Stimulated activated CD4-positive, alpha-beta T cell treated with anti-CD3 and anti-CD28 coated beads, TNF-alpha, amount 100 ng/mL, for 1 hour (primary cell): ENCODE measurements at places on chromosomes 2 and 18.

DNA sequence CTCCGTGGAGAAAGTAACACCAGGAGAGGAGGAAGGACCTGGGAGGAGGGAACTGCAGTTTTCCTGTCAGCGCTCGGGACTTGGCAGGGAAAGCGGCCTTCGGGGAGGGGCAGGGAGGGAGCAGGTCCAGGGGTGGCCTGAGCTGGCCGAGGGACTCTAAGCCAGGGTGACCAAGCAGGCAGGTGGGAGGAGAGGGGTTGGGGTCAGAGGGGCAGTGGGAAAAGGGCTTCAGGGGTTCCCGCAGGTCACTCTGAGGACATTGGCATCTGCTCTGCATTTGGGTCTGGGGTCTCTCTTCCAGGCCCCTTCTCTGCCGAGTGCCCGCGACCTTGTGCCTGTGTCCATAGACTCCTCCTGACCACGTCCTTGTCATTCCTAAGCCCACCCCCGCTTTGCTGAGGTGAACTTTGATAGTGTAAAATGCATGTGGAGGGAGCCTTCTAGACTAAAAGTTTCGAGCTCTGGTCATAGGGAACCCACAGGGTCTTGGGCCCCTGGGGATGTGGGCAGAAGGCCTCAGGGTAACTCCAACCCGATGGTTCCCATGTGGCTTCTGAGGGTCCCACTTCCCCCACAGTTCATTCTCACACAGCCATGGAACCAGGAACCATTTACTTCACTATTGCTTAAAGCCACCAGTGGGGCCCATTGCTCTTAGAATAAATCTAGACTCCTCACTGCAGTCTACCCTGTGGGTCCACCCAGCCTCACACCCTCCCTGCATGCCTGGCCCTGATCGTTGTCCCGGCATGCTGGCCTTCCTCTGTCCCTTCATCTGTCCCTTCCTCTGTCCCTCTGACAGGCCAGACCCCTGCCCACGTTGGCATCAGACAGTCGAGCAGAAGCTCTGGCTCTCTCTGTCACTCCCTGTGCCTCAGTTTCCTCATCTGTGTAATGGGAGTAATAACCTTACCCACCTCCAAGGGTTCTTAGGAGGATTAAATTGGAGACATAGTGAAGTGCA, 229.2 kb downstream of the SEPTIN10 start:
- DNase-seq, result no peak

DNA sequence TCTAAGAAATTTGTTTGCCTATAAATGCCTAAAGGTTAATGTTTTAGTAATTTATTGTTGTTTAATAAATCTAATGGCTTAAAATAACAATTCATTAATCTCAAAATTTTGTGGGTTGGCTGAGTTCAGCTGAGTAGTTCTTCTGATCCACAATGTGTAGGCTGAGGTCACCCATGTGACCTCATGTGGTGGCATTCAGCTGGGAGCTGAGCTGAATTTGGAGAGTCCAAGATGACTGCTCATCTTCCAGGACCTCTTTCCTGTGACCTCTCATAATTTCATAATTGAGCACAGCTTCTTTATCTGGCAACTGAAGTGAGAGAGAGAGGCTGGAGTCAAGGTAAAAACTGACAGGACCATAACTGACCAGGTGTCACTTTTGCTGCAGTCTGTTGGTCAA, 132.4 kb downstream of the TXNL1 start:
- DNase-seq, result no peak

DNA sequence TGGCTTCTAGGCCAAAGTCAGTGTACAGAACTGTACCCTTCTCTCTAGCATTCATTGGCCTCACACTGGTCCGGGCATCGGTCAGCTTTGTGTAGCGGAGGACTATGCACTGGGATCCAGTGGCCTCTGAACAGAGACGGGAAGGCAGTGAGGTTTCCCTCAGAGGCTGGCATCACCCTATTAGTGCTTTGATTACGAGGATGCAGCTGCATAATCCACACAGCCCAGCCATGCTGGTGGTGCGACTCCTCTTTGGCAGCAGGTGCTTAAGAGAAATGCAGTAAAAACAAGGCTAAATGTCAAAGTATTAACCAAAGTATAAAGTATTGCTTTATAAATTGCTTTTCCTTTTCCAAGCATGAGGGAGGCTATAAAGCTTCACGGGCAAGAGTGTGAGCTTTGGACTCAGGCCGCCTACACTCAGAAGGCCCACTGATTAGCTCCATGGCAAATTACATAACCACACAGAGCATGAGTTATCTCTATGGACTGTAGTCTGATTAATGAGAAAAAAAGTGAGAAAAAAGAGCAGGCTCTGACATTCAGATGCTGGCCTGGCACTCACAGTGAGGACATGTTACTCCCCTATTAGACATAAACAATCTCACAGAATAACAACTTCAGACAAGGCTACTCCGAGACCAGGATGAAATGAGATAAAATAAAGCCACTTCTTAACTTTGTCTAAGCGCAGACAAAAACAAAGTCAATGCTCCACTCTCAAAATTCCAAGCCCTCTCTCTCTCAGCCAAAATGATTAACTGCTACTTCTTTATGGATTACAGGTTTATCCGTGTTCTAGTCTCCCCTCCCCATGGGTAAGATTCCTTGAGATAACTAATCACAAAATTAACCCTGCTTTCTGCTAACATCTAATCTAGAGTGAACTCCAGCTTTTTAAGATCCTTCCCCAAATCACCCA, 6.4 kb upstream of the CRYGC start:
- no peak for DNase-seq

- no peak for DNase-seq
These were observed 104.8 kb downstream of the SP100 start for GRCh38 chr2:230520875-230521155.

DNA sequence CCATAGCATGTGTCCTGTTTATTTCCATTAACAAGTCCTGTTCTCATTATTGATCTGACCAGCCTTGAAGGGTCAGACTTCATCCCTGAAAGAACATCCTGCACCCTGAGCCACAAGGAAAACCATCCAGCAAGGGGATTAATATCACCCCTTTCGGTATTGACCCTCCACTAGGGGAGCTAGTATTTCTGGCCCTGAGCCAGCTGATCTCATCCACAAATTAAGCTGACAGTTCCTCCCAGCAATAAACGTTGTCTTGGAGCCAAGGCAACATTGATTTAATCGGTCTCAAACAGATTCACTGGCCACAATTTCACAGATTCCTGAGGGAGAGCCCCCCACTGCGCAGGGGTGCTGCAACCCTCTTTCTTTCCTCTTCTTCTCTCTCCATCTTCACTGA, 353.1 kb upstream of the FANCL start:
- DNase-seq, result no peak

DNA sequence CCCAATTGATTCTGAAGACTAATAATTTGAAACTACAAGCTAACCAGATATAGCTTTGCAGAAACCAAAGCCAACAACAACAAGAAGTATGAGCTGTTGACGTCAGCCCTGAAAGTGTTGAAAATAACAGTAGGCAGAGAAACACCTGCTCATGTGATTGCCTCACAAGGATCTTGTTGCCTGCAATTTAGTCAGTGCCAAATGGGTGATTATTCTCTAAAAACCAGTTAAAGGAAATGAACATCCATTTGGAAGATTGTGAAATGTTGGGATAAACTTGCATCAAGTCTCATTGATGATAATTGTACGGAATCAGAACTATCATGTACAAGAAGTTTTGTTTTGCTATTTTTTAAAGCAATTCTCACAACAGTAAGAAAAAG, 2.8 kb downstream of the CYTIP start:
- no peak for DNase-seq

DNA sequence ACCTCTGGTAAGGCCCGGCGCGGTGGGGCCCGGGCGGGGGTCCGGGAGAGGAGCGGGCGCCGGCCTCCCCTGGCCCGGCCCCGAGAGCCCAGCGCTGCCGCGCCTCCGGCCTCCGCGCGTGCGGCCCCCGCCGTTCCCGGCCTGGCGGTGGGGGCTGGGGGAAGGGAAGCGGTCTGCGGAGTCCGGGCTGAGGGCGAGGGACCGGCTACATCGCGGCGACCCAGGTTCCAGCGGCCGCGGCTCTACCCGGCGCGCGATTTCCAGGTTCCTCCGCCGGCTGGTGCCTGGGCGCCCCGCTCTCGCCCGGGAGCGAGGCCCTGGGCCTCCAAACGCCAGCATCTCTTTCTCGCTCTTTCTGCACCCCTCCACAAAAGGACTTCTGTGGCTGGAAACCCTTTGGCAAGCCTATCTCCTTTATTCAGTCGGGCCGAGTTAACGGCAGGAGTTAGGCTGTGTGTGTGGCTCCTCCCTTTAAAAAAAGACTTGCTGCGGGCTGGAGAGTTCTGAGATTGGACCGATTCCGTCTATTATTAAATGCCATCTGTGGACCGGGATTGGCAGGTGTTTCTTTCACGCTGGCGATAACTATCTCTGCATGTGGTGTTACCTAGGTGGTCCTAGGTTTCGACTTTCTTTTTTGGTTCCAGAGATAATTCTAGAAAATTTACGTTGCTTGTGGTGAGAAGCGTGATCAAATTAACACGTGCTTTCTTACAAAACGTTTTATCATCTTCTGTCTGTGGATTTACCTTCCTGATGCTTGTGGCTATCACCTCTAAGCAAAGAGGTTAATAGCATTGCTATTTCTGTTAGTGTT, 592 bp downstream of the ME2 start:
- no peak for DNase-seq

GRCh38 chr2:94872088-94872618, 923 bp downstream of the TEKT4 start:
- DNase-seq, result no peak

- no peak for DNase-seq
These were observed 3.9 kb downstream of the CLHC1 start for GRCh38 chr2:55228226-55228563.

DNA sequence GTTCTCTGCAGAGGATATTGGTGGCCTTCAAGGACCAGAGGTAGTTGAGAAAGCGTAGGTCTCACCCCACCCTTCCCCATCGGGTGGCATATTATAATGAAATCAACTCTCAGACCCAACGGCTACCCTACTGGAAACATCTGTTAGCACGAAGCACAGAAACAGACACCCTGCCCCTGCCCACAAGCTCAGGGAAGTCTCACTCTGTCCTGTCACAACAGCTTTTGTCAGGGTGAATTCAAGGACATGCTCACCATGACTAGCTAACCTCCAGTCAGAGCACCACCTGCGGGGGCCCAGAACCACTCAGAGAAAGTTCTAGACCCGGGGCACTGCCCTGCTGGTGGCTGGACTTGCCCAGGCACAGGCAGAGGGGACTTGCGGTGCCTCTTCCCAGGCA, 3.5 kb upstream of the B3GNT7 start:
- DNase-seq, result no peak

- DNase-seq, result no peak
These were observed 109.2 kb downstream of the SOCS6 start for GRCh38 chr18:70398076-70398475.

DNA sequence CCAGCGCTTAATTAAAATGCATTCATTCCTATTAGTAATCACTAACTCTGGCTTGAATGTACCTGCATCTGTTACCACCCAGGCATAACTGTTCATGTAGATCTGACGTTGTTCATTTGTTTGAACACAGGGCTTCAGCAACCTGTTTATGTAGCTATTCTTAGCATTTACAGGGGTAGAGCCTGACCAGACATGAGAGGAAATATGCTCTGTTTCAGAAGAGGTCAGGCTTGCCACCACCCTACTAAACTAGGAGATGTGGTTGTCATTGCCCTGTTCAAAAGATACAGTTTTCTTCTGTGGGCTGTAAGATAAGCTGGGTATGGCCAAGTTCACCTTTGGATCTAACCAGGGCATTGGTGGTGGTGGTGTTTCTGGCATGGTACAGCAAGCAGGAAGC, 8.8 kb downstream of the MGAT5 start:
- DNase-seq, result no peak

DNA sequence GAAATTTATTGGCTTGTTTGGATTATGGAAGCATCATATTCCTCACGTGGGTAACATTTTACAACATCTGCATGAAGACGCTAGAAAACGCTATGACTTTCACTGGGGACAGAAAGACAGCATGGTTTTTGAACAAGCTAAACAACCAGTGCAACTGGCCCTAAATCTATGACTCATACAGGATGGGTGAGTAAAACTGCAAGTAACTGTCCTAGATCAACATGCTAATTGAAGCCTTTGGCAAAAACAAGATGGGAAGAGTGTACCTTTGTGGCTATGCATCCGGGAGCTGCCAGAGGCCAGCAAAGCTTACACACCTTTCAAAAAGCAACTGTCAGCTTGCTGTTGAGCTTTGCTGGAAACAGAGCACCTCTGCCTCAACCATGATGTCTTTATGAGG, 1096.0 kb upstream of the DDX18 start:
- DNase-seq, result no peak

GRCh38 chr2:153808679-153809078, 63.0 kb upstream of the GALNT13 start:
- no peak for DNase-seq

- DNase-seq, result no peak
These were observed 256.9 kb upstream of the SIX3 start for GRCh38 chr2:44684559-44684958.

DNA sequence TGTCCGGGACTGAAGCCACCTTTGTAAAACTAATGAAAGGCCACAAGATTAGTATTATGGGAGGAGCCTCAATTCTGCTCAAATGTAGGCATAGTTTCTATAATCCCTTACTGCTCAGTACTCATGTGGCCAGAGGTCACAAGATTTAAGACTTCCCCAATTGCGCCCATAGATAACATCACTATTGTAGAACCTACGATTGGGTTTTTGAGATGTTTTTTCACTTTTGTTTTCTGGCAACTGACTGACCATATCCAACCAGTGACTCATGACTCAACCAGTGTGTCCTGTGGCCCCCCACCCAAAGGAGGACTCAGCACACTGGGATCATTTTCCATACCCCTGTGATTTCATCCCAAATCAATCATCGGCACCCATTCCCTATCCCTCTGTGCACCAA, 15.2 kb upstream of the TSPYL6 start:
- DNase-seq, result no peak

- DNase-seq, result no peak
These were observed 42.2 kb downstream of the CHST9 start for GRCh38 chr18:27142891-27143290.

GRCh38 chr2:177747384-177747783, 325.2 kb downstream of the PDE11A start:
- DNase-seq, result no peak

DNA sequence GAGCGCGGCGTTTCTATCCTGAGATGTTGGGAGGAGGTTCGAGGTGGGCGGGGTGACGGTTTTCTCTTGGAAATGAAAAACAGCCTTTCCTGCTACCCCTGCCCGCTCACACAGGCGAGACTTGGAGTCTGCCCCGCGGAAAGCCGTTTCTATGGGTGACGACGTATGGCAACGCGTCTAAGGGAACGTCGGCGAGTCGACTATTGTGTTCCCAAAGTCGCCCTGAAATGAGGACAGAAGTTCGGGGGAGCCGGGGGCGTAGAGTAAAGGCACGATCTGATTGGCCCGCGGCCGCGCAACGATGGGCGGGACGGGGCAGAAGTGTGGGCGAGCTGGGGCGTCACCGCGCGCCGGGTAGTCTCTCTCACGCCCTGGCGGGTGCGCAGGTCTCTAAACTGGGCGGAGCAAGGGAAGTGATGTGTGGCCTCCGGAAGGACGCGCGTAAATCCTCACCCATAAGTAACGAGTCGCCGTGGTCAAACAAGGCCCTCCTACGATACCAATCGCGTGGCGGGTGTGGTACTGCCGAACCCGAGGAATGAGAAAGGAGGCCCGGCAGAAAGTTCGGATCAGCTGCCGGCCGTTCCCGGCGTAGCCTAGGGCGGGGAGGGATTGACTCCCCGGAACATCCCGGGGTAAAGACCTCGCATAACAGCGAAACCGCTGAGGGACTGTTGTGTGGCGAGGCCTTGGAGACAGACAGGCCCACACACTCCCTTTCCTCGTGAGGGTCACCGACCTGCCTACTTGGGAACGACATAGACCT, 89.6 kb downstream of the FAM161A start:
- peak; percentile 90 for DNase-seq

- DNase-seq, result no peak
These were observed 95.7 kb downstream of the USP40 start for GRCh38 chr2:233470839-233471238.
